ENCODE measurements at places on chromosomes 4 and X.
A peak's percentile ranks its signal among the peaks of the same experiment; 100 is the strongest.

DNA sequence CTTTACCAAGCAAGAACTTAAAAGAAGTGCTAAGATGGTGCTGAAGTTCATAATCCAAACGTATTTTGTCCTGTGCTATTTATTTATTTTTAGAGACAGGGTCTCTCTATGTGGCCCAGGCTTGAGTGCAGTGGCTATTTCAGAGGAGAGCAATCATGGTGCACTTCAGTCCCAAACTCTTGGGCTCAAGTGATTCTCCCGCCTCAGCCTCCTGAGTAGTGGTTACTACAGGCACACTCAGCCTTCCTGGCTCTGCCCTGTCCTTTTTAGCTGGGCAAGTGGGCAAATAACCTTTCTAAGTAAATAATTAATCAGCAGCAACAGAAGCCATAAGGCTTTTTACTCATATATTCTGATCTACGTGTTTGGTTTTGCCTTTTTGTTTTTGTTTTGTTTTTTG is 2.6 kb downstream of the NSD2 start:
- no peak for DNase-seq

DNA sequence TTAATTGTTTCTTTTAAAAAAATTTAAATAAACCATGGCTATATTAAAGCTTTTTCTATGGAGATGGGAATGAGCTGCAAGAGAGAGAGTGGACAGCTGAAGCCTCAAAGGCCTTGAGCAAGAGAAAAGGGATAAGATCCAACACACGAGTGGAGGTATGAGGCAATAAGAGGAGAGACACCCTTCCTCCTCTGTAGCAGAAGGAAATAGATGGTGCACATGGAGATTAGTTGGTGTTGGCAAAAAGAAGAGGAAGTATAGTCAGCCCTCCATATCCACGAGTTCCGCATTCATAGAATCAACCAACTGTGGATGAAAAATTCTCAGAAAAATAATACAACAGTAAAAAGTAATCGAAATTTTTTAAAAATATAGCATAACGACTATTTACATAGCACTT is 3.2 kb downstream of the CXorf38 start:
- no peak for DNase-seq

- DNase-seq, result no peak
Observed at GRCh38 chr4:34953145-34953799, 1291.0 kb downstream of the ARAP2 start.

DNA sequence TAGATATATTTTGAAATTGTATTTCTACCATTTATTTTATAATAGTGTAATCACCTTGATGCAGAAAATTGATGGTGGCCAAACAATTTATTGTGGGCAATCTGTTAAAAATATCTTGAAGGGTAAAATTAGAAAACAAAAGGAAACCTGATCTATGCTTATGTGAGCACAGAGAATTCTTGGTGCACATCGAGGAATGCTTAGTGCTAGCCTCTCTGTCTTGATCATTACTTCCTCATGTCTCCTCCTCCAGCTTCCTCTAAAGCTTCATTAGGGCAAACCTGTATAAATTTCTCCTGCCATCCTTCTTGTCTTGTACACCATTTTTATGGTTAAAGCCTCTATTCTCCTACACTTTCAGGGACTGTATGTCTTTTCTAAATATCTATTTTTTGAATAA is 725.8 kb downstream of the RAPGEF2 start:
- DNase-seq, result no peak

DNA sequence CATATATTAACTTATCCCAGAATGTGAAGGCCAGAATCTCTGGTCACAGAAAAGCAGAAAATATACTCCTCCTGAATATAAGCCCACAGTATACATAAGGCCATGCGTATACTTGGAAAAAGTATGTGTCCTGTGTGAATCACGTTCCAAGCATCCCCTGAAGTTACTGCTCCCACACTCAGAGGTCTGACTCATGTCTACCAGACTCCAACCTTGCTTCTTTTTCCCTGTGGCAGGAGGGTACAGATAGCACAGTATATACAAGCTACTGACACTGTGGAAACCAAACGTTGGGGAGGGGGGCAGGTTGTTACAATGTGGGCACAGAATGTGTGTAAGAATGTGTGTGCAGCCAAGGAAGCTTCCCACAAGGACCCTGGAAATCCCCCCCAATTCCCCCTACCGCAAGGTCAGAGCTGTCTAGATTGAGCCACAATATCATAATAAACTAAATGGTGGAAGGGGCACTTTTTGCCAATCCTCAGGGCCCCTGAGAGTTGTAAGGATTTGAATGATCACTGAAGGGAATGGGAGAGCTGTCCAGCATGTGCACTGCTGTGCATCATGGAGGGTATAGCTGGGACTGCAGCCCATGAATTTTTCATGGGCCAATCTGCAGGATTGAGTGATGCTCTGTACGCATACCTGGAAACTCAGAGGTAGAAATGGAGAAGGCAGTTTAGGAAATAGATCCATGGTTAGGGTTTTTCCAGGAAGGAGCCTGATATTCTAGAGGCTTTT is 7.4 kb upstream of the RELL1 start:
- DNase-seq, result peak; percentile 71

Measured in AG08396 (cell line).